T-helper 1 cell (primary cell): ENCODE measurements at places on chromosomes 6 and 20.

DNA sequence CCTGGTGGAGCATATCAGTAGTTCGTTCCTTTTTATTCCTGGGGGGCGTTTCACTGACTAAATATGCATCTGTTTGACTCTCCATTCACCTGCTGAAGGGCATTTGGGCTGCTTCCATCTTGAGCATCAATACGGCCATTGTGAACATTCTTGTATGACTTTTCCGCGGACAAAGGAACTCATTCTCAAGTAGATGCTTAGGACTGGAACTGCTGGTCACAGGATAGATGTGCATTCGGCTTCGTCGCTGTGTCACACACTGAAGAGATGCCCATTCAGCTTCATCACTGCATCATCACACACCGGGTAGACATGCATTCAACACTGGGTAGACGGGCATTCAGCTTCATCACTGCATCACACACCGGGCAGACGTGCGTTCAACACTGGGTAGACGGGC, 95.3 kb downstream of the TAF4 start:
- no peak for DNase-seq

GRCh38 chr20:57398231-57398821, 7.1 kb downstream of the RBM38 start:
- DNase-seq, result peak; percentile 92

- DNase-seq, result no peak
These were observed 21.3 kb downstream of the TTPAL start for GRCh38 chr20:44496976-44497375.

GRCh38 chr20:44407402-44408184, 52.1 kb downstream of the HNF4A start:
- no peak for DNase-seq
